NCI-H2107 (cell line): ENCODE measurements at places on chromosomes 16 and 17.

- DNase-seq = no peak
Measured at GRCh38 chr17:1108765-1109605, 70.8 kb downstream of the ABR start.

DNA sequence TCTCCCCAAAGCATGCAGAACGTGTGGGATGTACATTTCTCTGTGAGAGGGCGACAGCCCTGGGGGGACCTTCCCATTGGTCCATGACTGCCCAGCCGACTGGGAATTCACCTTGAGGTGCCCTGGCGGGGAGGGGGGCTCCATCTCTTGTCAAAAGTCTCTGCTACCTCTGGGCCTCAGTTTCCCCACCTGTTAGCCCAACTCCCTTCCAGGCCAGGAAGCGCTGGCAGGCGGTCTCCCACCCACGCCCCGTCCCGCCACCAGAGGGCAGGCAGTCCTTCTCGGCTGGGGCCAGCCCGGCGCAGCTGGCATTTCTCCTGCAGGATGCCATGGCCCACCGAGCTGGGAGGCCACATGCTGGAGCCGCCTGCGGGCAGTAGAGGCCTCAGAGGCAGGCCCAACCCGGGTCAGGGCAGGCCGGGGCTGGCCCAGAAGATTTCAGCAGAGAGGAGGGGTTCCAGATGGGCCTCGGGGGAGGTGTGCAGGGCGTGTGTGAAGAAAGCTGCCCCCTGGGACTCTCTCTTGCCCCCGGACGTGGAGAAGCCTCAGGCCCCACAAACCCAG lies 16.6 kb downstream of the CD7 start:
- no peak for DNase-seq

- DNase-seq = no peak
Measured at GRCh38 chr17:50708050-50709000, 611 bp upstream of the ANKRD40 start.

DNA sequence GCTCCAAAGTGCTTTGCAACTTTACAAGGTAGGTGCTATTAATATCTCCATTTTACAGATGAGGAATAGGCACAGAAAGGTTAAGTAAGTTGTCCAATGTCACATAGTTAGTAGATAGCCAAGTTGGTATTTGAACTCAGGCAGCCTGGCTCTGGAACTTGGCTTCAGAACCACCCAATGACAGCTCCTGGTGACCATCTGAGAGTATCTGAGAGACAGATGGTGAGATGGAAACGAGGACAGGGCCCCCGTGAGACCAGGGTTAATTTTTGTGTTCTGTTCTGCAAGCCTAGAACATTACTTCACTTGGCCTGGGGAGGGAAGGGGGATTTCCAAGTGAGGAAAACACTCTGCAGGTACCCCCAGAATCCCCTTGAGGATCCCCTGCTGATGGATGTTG lies 9.8 kb upstream of the TMEM132E start:
- DNase-seq = no peak

GRCh38 chr16:84752600-84752999 lies 52.8 kb downstream of the USP10 start:
- DNase-seq = no peak

- DNase-seq = no peak
Measured at GRCh38 chr16:58343562-58343961, 48.7 kb upstream of the GINS3 start.

- DNase-seq = no peak
Measured at GRCh38 chr17:38698760-38699159, 6.3 kb upstream of the MLLT6 start.

- no peak for DNase-seq
Measured at GRCh38 chr16:81796035-81796434, 16.9 kb downstream of the PLCG2 start.

- no peak for DNase-seq
Measured at GRCh38 chr17:63972796-63973195, at the start of gene SCN4A. Gene SCN4A (minus strand): TSS chr17:63972918. CDS start chr17:63972841, 77 bp downstream.

GRCh38 chr17:29242790-29243189 lies 3.9 kb upstream of the CRYBA1 start:
- no peak for DNase-seq

- no peak for DNase-seq
Measured at GRCh38 chr16:67150833-67151396, at the start of gene B3GNT9. Gene B3GNT9 (minus strand): TSS chr16:67150998. CDS start chr16:67150485, 513 bp downstream.

- no peak for DNase-seq
Measured at GRCh38 chr17:67490471-67490870, 113.4 kb downstream of the PITPNC1 start.

DNA sequence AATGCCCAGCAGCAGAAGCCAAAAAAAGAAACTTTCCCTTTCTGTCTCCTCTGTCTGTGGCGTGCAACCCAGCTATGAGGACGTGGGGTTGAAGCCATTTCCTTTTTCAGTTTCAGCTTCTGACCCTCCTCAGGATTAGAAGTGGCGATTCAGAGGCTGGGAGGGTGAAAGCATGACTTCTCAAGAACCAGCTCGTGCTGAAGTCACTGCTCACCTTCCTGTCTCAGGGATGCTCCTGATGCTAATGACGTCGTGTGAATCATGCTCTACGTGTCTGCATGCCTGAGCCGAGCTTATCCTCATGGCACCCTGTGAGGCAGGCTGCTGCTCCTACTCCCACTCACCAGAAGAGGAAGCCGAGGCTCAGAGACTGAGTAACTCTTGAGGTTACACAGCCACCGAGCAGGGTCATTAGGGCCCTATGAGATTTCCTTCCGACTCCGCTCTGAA lies 5.7 kb upstream of the LPO start:
- no peak for DNase-seq

GRCh38 chr16:27149986-27150385 lies 53.3 kb upstream of the KDM8 start:
- no peak for DNase-seq

GRCh38 chr17:2250140-2251095 lies 53.2 kb downstream of the SMG6 start:
- no peak for DNase-seq

GRCh38 chr17:81609541-81610311 lies 27.2 kb downstream of the NPLOC4 start:
- no peak for DNase-seq

GRCh38 chr17:73224237-73224636 lies 31.4 kb downstream of the COG1 start:
- no peak for DNase-seq

- no peak for DNase-seq
Measured at GRCh38 chr16:17159617-17160016, 311.1 kb downstream of the XYLT1 start.

DNA sequence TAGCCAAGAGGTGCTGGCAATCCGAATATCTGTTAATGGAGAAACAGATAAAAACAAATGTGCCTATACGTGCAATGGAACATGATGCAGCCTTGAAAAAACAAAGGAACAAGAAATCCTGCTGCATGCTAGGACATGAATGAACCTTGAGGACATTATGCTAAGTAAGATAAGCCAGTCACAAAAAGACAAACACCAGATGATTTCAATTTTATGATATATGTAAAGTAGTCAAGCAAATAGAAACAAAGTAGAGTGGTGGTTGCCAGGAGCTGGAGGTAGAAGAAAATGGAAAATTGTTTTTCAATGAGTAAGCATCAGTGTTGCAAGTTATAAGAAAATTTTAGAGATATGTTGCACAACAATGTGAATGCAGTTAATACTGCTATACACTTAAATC lies 409.7 kb upstream of the CDH8 start:
- no peak for DNase-seq

DNA sequence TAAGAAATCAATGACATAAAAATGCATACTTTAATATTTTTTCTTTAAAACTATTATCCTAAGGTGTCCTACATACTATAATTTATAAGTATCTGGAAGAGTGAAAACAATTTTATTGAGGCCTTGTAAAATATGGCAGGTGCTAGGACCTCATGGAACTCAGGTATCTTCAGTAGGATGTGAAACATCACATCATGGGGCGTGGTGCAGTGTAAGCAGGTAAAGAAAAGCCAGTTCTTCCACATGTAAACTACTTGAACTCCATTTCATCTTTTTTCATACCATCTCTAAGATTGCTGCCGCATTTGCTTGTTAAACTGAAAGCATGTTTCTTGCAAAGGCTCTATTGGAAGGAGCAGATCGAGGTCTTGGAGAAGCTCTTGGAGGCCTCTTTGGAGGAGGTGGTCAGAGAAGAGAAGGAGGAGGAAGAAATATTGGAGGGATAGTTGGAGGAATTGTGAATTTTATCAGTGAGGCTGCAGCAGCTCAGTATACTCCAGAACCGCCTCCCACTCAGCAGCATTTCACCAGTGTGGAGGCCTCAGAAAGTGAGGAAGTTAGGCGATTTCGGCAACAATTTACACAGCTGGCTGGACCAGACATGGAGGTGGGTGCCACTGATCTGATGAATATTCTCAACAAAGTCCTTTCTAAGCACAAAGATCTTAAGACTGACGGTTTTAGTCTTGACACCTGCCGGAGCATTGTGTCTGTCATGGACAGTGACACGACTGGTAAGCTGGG lies at the start of gene CAPNS2:
CAPNS2 (plus strand) TSS at position 253 of the 744 bp plus-strand sequence; CDS start at position 326, 73 bp downstream.
- no peak for DNase-seq

GRCh38 chr17:66965801-66966262 lies 1.3 kb downstream of the CACNG4 start:
- no peak for DNase-seq

- no peak for DNase-seq
Measured at GRCh38 chr16:84660973-84661372, 12.7 kb downstream of the KLHL36 start.

DNA sequence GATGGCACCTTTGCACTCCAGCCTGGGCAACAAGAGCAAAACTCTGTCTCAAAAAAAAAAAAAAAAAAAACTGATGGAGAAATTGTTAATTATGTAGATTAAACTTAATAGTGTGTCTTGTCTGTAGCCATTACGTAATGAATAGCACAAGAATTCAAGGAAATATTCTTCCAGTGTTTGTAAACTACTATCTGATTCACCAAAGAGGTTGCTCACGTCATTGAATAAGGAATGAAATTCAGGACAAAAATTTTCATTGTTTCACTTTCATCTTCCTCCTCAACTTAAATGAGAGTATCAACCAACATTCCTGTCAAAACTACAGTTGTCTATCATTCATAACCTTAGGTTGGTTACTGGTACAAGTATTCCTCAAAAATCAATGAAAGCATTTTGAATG lies 30.7 kb upstream of the MYO18A start:
- DNase-seq = no peak

DNA sequence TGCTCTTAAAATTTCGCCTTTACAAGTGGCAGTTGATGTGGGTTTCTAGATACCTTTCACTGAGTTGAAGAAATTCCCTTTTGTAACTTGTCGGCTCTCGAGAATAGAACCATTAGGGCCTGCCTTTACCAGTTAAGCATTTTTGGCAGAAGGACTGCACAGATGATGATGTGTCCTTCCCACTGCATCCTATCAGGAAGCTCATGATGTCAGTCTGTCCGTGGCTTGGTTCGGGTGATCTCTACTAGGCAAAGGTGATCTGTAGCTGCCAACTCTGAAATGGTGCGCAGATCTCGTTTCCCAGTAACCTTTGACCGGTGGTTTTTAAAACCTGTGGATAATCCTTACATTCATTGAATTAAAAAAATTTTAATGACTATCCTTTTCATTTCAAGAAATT lies 49.7 kb downstream of the ZNRF1 start:
- no peak for DNase-seq
